AG09309 (cell line): ENCODE measurements at places on chromosomes 2 and 18.

DNA sequence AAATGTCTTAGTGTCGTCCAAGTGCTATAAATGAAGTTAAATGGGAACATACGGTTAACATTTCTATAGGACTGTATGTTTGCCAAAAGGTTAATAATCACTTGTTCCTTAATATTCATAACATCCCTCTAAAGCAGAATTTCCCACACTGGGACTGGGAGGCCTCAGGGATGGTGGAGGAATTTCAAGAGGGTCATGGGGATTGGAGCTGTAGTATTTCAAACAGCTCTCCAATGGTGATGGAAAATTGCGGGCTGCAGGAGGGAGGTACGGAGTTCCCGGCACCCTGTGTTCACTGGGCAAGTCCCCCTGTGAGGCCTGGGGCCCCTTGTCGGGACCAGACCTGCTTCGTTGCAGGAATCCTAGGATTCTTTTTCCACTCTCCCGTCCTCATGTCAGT is 39.8 kb upstream of the CTAGE1 start:
- no peak for DNase-seq

GRCh38 chr2:237345891-237346640 is 67.9 kb downstream of the COL6A3 start:
- no peak for DNase-seq

DNA sequence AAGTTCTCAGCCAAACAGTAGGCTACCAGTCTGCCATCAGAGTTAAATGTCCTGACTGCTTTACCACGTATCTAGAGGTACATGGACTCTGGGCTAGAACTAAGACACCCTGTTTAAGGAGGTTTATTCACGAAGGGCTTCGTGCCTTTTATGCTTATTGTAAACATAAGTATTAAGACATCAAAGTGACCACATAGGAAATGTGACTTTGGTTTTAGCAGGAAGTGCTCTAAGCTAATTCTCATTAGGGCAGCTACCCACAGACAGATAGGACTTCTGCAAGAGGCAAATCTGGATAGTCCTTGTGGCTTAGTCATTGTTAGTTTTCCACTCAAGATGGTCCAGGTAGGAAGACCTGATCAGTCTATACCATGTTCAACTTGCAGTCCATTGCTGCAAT is 233.3 kb upstream of the MGAT5 start:
- DNase-seq, result no peak

- DNase-seq, result no peak
Observed at GRCh38 chr18:35728676-35729075, 147.1 kb downstream of the GALNT1 start.

DNA sequence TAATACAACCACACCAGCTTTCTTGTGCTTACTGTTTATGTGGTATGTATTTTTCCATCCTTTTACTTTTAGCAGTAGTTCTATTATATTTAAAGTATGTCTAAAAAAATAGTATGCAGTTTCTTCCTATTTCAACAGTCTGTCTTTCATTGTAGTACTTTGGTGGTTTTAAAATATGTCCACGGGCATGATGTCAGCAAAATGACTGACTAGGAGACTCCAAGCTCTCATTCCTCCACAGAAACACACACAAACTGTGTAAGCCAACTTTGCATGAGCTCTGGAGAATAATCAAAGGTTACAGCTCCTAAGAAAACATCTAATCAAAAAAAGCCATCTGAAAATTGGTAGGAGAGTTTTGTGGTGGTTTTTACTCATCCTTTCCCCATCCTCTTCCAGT is 56.1 kb downstream of the TEX51 start:
- DNase-seq, result no peak

GRCh38 chr2:239455436-239456203 is 54.8 kb upstream of the HDAC4 start:
- no peak for DNase-seq

GRCh38 chr2:170002096-170002495 is 174.8 kb downstream of the UBR3 start:
- DNase-seq, result no peak

DNA sequence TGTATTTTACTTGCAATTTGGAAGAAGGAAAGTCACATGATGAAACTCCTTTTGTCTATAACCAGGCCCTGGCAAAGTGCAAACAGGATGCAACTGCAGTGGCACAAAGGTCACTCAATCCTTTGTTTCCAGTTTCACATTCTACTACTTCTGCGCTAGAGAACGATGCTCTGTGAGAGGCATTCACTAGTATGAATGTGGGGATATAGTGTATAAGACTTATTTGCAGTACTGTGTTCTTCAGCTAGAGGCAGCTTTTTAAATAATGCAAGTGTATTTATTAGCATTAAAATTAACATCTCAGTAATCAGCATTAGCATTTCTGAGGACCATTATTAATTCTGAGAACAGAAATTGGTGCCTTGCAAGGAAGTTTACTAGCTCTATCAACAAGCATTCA is 68.9 kb downstream of the PRPF40A start:
- no peak for DNase-seq

DNA sequence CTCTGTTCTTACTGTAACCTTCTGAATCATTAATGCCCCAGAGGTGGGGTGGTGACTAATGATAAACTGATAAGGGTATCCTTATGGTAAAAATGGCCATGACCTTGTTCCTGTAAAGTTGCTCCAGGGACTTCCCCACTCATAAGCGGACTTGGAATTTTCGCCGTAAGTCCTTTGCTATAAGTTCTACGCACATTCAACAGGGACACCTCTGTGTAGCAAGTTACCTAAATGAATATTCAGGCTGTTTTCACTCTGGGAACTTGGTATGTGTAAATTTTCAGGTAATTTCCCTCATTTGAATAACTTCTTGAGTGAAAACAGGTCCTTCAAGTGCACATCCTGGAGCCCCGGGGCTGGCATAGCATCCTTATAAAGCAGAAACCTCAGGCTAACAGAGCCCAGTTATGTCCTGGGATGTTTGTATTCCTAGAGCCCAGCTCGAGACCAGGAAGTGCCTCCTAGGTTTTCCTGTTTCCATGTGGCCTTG is 9.4 kb upstream of the AGFG1 start:
- DNase-seq, result no peak

- no peak for DNase-seq
Observed at GRCh38 chr2:218569661-218570500, 1.2 kb downstream of the CNOT9 start.
